ENCODE measurements at places on chromosomes 16 and 17. TPM values are rescaled to one million over a fixed set of nuclear protein-coding genes. Genes with fewer than 3 reads are reported as not detected.

CRYBA1 gene
- total RNA-seq, result 4,794 TPM

CDRT15 gene
- not detected for total RNA-seq

ATP2A3 gene
- total RNA-seq, result 10.7 TPM

TBC1D3H gene
- not detected for total RNA-seq

NLRC5 gene
- total RNA-seq, result 7.0 TPM

RAB26 gene
- 6.1 TPM for total RNA-seq

NPIPA7 gene
- 3.7 TPM for total RNA-seq

DNAH17 gene
- total RNA-seq, result 0.44 TPM

AURKB gene
- total RNA-seq, result 16.6 TPM

PPL gene
- 37.7 TPM for total RNA-seq

GSPT1 gene
- 87.5 TPM for total RNA-seq

RGS11 gene
- total RNA-seq, result 8.2 TPM

SLFN5 gene
- 17.3 TPM for total RNA-seq

NPB gene
- 4.9 TPM for total RNA-seq

ABCC12 gene
- not detected for total RNA-seq

SF3B3 gene
- total RNA-seq, result 200 TPM

PLD2 gene
- 24.4 TPM for total RNA-seq

PRAC1 gene
- not detected for total RNA-seq

CCL8 gene
- total RNA-seq, result 0.33 TPM

IRF8 gene
- 10.4 TPM for total RNA-seq

GLP2R gene
- 0.44 TPM for total RNA-seq

SLC16A11 gene
- total RNA-seq, result 0.44 TPM

CMTM4 gene
- total RNA-seq, result 43.5 TPM

DPEP3 gene
- total RNA-seq, result not detected

LPO gene
- total RNA-seq, result 0.44 TPM

DHX38 gene
- 52.0 TPM for total RNA-seq

BAIAP3 gene
- 9.3 TPM for total RNA-seq

FZD2 gene
- total RNA-seq, result 15.1 TPM

FAM171A2 gene
- 52.0 TPM for total RNA-seq
